ENCODE measurements at places on chromosomes 4 and X. TPM values are rescaled to one million over a fixed set of nuclear protein-coding genes. Genes with fewer than 3 reads are reported as not detected.

The STPG2 gene
- not detected for total RNA-seq

The XPNPEP2 gene
- 0.44 TPM for total RNA-seq

The PPEF2 gene
- total RNA-seq = not detected

The ATP2B3 gene
- total RNA-seq = not detected

The FGD1 gene
- total RNA-seq = 0.84 TPM

The RTL9 gene
- 0.07 TPM for total RNA-seq

The MAGEE1 gene
- total RNA-seq = 0.96 TPM
